Astrocyte of the cerebellum (primary cell): ENCODE measurements at places on chromosomes 5 and 9.
A peak's percentile ranks its signal among the peaks of the same experiment; 100 is the strongest.

- DNase-seq, result no peak
Measured at GRCh38 chr5:121726991-121727390, 124.7 kb upstream of the FTMT start.

DNA sequence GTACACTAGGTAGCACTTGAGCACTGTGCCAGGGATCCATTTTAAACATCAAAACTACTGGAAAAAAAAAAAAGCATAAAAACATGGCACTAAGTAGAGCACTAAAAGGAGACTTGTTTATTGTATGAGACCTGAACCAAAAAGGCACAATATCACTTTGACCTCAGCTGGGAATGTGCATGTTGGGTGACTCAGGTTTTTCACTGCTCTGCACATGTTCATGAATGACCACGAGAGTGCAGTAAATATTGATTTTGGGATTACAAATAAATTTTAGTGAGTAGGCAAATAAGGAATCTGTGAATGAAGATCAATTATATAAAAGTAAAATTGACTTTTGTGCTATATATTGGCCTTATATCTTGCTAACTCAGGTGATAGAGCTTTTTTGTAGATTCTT, 11.8 kb downstream of the RMI1 start:
- no peak for DNase-seq

DNA sequence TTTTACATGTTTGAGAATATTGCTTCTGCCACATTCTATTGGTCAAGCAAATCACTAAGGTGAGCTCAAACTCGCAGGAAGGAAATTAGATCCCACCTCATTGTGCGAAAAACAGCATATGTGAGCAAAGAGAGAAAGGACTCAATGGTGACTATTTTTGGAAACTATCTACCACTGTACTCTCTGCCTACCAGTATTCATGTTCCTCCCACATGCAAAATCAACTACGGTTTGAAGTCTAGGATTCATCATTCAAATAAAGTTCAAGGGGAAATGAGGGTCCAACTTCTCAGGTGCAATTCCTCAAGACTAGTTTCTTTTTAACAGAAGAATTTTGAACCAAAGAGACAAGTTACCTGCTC, 60.6 kb downstream of the FAM174A start:
- no peak for DNase-seq

DNA sequence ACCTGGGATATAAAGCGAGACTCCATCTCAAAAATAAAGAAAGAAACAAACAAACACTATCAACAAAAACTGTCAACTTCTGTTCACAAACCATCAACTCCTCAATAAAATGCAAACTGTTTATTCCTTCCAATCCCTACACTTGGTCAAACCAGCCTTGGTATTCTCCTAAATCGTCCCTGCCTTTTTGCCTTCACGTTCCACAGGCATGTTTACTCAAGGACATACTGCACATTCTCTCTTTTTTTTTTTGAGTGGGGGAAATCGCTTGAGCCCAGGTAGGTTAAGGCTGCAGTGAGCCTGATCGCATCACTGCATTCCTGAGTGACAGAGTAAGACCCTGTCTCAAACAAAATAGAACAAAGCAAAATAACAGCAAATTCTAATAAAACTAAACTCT, 13.0 kb downstream of the UBAP2 start:
- DNase-seq, result no peak

DNA sequence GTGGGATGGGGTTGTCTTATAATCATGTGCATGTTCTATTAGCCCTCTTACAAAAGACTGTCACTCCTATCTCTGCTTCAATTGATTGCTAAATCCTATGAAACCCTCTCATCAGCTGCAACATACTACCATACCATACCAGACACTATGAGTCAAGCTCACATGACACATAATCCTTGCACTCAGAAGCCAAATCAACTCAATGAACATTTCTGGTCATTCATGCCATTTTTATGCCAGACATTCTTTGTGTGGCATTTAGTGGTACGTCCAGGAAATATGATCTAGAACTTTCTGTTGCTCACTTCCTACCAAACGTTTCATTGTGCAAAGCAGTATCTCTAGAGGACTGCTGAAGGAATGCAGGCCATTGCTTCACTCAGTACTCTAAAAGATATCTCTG, 159.2 kb upstream of the GNA14 start:
- DNase-seq, result no peak

DNA sequence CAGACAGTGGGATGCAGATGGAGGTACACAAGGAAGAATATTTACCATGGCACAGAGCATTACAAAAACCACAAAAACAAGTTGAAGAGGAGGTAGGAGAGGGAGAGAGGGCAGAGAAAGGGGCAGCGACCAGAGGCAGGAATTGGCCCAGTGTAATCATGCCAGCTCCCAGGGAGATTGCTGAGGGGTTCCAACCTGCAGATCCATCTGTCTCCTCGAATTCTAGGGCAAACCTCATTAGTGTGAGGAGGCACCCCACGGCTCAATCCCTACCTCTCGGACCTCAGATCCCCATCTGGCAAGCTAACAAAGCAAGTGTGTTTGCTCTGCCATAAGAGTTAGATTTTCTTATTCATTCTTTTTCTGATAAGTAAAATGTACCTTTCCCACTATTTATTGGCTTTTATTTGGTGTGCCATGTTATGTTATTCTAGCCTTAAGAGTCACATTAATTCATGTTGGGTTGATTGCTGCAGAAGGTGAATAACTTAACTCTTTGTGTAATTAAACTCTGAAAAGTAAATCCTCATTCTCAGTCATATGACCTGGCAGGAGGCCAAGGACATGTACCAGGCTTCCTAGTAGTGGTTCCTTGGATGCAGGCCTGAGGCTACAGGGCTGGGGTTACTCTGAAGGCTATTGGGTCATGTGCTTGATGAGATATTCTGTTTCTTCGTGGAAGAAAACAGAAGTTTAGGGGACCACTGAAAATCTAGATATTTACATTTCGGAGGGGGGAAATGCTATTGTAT, 315.2 kb upstream of the ATP10B start:
- no peak for DNase-seq

DNA sequence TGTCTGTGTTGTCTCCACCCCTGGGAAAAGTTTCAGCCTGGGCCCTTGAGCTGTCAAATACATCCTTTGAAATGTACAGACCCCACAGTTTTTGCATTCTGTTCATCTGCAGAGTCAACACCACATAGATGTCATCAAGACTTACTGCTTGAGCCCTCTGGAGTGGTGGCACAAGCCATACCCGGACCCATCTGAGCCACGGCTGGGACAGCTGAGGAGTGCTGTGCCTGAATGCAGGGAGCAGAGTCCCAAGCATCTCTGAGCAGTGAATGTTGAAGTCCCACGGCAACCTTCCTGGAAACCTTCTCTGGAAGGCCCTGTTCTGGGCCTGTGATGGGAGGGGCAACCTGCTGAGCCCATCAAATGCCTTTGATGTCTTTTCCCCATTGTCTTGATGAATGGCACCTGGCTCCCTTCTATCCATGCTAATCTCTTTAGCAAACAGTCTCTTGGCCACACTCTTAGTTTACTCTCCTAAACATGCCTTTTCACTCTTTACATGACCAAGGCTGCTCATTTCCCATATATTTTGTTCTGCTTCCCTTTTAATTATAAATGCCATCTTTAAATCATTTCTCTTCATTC, 92.5 kb downstream of the ATPSCKMT start:
- DNase-seq, result no peak

GRCh38 chr5:80346055-80346454, 26.3 kb downstream of the SPZ1 start:
- no peak for DNase-seq

DNA sequence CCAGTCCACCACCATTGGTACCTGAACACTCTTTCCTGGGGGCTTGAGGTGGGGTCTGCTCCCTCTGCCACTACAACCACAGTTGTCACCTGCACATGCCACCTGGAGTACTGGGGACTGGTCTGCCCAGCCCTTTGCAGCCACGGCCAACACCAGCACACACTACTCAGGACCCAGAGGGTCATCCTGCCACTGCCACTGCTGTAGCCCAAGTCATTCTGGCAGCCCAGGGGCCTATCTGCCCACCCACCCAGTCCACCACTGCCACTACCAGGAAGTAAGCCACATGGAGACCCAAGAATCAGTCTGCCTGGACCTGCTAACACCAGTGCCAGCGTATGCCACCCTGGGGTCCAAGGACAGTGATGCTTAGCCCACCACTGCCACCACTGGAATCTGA, 302.4 kb upstream of the TRPC7 start:
- DNase-seq, result no peak

- peak; percentile 95 for DNase-seq
Measured at GRCh38 chr9:91193087-91193657, 168.5 kb downstream of the AUH start.

GRCh38 chr5:61330341-61330844, 1.7 kb upstream of the ZSWIM6 start:
- peak; percentile 68 for DNase-seq

GRCh38 chr9:16153741-16154140, 600.9 kb downstream of the CCDC171 start:
- no peak for DNase-seq

- no peak for DNase-seq
Measured at GRCh38 chr5:172858511-172858989, 24.5 kb downstream of the ERGIC1 start.

DNA sequence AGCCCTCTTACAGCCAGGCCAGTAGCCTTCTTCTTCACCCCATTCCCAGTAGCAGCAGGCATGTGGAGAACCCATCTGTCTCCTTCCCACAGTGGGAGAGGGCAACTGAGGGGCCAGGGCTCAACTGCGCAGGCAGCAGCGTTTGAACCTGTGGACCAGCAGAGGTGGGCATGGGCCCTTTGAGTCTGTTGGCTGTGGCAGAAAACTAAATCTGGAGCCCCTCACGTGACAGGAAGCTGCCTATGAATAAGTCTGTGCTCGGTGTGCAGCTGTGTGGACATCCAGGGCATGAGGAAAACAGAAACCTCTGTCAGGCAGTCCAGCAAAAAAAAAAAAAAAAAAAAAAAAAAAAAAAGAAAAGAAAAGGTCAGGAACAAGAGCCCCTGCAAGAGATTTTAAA, 189.2 kb upstream of the NR3C1 start:
- DNase-seq, result no peak

- DNase-seq, result no peak
Measured at GRCh38 chr5:89308606-89309040, 425.6 kb upstream of the MEF2C start.

DNA sequence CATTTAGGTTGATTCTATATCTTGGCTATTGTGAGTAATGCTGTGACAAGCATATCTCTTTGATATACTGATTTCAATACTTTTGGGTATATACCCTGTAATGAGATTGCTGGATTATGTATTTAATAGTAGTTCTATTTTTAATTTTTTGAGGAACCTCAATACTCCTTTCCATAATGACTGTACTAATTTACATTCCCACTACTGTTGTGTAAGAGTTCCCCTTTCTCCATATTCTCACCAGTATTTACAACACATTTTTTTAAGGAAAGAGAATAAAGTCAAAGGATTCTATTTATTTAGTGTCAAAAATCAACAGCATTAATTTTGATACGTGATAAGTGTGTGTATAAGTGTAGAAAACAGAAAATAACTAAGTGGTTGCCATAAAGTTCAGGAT, 356.4 kb upstream of the EDIL3 start:
- no peak for DNase-seq

- no peak for DNase-seq
Measured at GRCh38 chr5:142831009-142831383, 60.8 kb downstream of the ARHGAP26 start.

DNA sequence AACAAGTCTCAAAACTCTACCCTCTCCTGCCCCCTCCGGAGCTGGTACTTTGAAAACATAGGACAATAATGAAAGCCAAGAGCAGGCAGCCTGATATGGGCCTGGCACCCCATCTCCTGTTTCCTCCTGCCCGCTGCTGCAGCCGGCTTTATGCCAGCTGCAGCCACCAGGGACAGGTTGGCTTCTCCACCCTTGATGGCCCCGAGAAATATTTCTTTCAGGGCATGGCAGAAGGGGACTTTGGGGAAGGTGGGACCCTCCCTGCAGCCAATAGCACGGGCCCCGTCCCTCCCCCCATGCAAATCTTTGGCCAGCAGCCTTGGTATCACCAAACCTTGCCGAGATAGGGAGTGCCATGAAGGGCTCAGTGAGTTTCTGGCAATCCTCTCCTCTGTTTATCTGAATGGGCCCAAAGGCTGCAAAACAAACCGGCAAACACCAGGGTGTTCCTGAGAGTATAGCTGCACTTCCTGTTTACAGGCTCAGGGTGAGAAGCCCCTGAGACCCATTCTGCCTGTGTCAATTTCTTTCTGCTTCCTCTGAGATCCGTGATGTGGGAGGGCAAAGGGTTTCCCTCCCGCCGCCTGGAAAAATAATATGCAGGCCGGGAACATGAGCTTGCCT, 73.4 kb upstream of the BOD1 start:
- DNase-seq, result no peak

GRCh38 chr9:109568089-109568488, 70.0 kb upstream of the PTPN3 start:
- DNase-seq, result no peak

- DNase-seq, result no peak
Measured at GRCh38 chr5:112529525-112529924, 110.4 kb upstream of the EPB41L4A start.

DNA sequence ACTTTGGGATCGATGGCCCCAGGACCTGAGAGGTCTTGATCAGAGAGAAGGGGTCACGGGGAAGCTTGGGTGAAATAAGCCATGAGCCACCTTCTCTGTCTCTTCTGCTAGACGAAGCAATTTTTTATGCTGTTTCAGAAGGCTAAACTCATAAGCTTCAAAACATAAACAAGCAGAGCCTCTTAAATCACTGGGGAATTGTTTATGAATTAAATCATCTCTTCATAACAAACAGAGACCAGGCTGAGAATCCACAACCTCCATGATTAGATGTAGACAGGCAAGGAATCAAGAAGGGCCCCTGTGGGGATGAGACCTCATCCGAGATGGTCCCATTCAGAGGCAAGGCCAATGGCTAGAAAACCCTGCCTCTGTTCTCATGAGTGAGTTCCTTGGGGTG, 21.7 kb upstream of the TCOF1 start:
- DNase-seq, result no peak

- no peak for DNase-seq
Measured at GRCh38 chr5:101689306-101689705, 606.8 kb downstream of the SLCO4C1 start.

GRCh38 chr5:16826379-16827125, 109.5 kb downstream of the MYO10 start:
- no peak for DNase-seq

DNA sequence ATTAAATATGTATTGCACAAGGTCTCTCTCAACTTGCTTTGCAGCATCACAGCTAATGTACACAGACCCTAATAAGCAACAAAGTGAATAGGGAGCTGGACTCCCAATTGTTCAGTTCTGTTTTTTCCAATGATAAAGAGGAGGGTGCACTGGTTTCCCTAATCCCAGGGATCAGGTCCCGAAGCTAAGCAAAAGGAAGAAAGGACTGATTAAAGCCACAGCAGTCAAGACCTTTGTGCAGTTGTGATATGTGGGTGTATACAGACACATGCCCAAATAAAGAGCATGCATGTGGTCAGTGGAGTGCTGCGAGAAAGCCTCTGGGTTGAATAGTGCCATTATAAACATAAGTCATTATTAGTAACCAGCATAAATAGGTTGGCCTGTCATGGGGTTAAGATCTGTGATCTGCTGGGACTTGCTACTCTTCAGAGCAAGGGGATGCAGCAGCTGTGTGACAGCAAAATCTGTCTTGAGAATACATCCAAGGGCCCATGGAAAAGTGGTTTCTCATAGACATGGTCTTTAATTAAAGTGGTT, 1863.1 kb upstream of the WWC1 start:
- DNase-seq, result no peak
